GOT3 (cell line): ENCODE measurements at places on chromosomes 4 and X.

DNA sequence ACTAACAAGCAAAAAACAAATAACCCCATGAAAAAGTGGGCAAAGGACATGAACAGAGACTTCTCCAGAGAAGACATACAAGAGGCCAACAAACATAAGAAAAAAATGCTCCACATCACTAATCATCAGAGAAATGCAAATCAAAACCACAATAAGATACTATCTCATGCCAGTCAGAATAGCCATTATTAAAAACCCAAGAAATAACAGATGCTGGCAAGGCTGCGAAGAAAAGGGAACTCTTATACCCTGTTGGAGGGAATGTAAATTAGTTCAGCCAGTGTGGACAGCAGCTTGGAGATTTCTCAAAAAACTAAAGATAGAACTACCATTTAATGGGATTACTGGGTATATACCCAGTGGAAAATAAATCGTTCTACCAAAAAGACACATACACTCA is 79.6 kb downstream of the MAPK10 start:
- no peak for DNase-seq

- DNase-seq = no peak
Observed at GRCh38 chr4:11843340-11843739, 414.6 kb upstream of the HS3ST1 start.

GRCh38 chr4:117908306-117909207 is 125.7 kb upstream of the NDST3 start:
- no peak for DNase-seq

- DNase-seq = no peak
Observed at GRCh38 chrX:21996872-21997455, 35.2 kb upstream of the PHEX start.

- DNase-seq = no peak
Observed at GRCh38 chr4:561426-561825, 14.7 kb downstream of the TMEM271 start.

DNA sequence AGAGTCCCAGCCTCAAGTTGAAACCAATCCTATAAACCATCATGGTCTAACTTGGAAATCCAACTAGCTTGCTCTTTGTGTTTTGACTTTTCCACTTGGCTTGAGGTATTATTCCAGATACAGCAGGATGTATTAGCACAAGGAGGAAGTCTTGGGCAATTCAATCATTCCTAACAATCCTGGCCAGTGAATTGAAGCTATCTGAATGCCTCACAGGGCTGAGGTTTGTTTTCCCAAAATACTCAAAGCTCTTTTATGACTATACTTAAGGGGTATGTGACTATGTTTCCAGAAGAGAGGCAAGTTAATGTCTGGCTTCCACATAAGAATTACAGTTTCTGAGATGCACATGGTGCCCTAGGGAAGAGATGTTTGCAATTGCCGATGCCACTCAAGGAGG is 66.8 kb upstream of the SH3RF1 start:
- DNase-seq = no peak

DNA sequence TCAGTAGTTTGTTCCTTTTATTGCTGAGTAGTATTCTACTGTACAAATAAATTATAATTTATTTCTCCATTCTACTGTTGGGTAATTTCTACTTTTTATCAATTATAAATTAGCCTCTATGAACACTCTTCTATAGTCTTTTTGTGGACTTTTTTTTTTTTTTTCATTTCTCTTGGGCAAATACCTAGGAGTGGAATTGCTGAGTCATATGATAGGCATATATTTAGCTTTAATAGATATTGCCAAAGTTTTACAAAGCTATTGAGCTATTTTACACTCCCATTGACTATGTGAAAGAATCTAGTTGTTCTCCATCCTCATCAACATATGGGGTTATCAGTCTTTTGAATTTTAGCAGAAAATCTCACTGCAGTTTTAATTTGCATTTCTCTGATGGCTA is 12.6 kb downstream of the NYX start:
- no peak for DNase-seq

- no peak for DNase-seq
Observed at GRCh38 chr4:110632506-110633357, 9.9 kb upstream of the PITX2 start.
